Right cardiac atrium (tissue), 5 donors: ENCODE measurements at places on chromosomes 16 and 17.

DNA sequence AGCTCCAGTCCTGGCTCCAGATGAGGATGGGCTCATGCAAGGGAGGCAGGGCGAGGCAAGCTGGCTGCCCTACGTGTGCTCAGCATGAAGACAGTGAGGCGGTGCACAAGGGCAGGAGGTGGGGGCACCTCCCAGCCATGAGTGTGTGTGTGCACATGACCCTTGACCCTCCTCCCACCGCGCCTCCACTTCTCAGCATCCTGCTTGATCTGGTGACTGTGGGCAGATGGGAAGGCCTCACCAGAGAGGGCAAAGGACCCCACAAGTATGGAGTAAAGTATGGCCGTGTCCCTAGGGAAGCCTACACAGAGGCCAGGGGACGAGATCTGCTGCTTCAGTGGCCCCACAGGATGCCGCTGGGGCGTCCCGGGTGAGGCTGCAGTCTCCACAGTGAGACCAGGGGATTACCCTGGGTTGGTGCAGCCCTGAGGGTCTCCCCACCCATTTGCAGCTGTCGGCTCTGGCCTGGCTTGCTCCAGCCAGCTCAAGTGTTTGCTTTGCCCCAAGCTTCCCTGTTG is 7.9 kb upstream of the RNF222 start:
- no peak for DNase-seq

- no peak for DNase-seq
Measured at GRCh38 chr17:4722678-4723240, 8.5 kb upstream of the MED11 start.

DNA sequence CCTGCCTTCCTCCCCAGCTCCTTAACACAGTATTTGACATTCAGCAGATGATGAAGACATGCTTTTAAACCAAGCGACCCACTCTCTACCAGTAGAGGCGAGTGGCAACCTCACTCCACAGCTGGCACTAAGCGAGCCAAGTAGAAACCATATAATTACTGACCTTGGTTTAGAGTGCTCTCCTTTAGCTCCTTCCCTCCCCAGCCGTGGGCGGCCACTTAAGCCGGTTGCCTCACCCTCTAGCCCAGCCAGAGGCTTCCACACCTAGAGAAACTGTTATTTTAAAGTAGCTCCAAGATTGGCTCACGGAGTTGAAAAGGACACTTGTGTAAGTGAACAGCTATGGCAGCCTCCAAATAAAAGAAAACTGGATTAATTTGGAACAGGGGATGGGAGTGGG is 109.1 kb upstream of the CRHR1 start:
- no peak for DNase-seq

DNA sequence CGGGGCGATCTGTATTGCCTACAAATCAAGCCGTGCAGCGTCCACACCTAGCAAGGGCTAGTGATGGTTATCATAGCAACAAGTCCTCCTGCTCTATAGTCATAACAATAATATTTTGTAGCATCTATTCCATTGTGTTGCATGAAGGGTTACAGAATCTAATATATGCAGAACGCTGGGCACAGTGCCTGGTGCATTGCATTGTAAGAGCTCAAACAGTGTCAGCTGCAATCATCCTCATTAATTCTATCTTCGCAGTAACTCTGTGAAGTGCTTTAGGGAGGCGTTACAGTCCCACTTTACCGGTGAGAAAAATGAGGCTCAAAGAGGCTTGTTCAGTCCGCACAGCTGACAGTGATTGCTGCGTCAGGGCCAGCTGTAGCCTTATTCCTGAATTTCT is 149.4 kb downstream of the RBFOX1 start:
- no peak for DNase-seq

DNA sequence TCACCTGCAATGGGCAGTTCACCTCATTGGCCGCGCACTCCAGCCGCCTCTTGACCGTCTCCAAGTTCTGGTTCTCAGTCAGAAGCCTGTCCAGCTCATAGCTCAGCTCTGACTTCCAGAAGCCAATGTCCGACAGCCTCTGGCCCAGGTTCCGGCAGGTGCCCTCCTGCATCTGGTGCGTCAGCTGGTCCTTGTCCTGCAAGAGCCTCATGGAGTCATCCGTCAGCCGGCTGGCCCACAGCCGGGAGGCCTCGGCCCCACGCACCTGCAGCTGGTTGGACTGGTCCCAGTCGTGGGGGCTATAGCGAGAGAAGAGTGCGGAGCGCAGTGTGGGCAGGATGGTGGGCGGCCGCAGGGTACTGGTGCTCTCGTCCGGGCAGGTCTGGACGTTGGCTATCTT is 424 bp downstream of the TEKT5 start:
- DNase-seq = no peak

DNA sequence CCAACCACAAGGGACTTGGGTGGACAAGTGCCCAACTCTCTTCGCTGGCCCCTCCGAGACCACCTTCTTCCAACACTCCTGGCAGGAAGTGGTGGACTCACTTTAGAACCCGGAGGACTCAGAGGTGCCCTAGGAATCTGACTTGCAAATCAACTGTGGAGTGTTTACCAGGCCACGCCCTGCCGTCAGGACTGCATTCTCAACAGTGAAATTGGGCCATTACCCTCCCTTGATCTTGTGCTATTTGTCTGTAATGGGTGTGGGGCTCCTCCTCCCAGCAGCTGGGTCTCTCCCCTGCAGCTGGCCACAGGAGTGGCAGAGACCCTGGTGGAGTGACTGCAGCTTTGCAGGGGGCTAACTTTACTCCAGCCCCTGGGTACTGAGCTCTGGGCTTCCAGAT is 212.2 kb upstream of the RPL38 start:
- no peak for DNase-seq

DNA sequence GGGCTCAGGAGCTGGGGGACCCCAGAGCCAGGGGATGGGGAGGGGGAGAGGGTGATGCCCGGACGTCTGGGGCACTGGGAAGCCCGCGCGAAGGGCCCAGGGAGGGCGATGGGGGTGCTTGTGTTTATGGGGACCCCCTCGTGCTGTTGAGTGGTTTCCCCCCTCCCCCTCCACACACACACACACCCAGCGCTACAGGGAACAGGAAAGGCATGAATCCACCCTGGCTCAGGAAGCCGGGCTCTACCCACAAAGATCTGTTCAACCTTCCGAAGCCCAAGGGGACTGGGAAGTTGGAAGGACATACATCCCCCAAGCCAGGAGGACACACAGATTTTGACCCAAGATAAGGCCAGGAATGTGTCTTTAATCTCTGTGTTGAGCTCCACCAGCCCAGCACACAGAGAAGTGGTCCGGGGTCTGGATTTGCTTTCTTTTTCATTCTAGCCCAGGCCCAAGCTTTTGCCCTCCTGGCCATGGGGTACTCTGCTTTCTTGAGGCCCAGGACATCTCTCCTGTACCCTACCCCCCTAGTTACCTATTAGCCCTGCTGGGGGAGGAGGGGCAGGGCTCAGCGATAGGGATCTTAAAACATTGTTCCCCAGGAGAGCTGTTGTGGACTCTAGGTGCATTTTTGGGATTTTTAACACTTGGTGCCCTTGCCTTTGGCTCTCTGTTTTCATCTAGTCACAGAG is 1.2 kb downstream of the UBALD2 start:
- peak; percentile 41 for DNase-seq

GRCh38 chr17:70037498-70037897 is 37.5 kb upstream of the KCNJ16 start:
- DNase-seq = no peak

GRCh38 chr17:45936610-45937009 is 42.3 kb downstream of the MAPT start:
- no peak for DNase-seq

DNA sequence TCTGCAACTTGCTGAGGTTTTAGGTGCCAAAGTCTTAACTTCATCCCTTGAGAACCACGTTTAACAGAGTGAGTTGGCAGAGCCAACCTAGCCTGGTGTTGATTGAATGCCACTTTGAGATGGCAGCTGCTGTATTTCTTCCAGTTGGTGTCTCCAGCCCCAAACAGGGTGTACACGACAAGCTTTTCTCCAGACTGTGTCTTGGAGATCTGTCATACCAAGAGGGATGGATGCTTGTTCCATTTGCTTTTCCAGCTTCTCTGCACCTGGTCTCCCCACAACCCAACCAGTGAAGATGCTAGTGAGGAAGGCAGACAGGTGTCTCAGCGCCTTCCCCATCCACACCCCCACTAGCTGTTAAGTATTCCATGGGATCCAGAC is 141.1 kb upstream of the HS3ST2 start:
- DNase-seq = no peak

- DNase-seq = no peak
Measured at GRCh38 chr16:28558456-28558855, 4.7 kb downstream of the SGF29 start.

- DNase-seq = peak; percentile 91
Measured at GRCh38 chr17:4940555-4941318, 669 bp downstream of the RNF167 start.

- DNase-seq = no peak
Measured at GRCh38 chr16:1324286-1324826, 9.1 kb upstream of the BAIAP3 start.

GRCh38 chr16:3008690-3009037 is 4.1 kb upstream of the CLDN9 start:
- no peak for DNase-seq

- DNase-seq = no peak
Measured at GRCh38 chr17:52143542-52143941, 15.0 kb downstream of the CA10 start.

DNA sequence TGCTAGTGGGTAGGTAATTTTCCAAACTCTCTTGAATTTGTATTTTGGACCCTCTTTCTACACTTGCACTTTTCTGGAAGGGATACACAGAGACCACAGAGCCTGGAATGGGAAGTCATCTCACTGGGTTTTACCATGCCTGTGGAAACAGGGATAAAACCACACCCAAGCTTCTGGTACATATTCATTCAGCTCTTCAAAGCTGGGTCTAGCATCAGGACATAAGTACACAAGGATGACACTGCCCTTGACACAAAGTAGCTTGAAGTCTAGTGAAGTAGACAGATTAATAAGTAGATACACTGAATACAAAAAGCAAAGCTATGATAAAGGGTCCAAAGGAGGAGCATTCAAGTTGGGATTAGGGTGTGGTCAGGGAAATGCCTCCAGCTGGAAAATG is 118.2 kb downstream of the CDH11 start:
- no peak for DNase-seq

GRCh38 chr17:27511168-27511883 is 55.1 kb downstream of the KSR1 start:
- no peak for DNase-seq

- DNase-seq = no peak
Measured at GRCh38 chr17:31488264-31488981, 96.9 kb downstream of the RAB11FIP4 start.

GRCh38 chr17:61307905-61308886 is 91.4 kb upstream of the TBX2 start:
- DNase-seq = no peak

DNA sequence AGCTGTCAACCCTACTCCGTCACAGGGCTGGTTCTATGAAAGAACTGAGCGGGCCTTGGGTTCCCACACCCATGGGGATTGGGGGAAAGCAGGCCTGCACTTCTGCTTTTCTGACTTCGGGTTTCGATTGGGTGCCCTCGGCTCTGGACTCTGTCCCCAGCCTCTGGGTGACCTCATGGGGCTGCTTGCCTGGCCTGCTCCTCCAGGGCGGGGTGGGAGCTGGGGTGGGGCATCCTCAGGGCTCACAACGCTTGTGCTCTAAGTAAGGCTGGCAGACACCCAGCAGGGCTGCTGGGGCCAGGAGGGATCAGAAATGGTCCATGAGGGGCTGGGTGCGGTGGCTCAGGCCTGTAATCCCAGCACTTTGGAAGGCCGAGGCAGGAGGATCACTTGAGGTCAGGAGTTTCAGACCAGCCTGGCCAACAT is 19.2 kb downstream of the ARHGAP27 start:
- DNase-seq = peak; percentile 88

GRCh38 chr17:15464231-15464985 is 3.0 kb downstream of the CDRT4 start:
- DNase-seq = no peak

DNA sequence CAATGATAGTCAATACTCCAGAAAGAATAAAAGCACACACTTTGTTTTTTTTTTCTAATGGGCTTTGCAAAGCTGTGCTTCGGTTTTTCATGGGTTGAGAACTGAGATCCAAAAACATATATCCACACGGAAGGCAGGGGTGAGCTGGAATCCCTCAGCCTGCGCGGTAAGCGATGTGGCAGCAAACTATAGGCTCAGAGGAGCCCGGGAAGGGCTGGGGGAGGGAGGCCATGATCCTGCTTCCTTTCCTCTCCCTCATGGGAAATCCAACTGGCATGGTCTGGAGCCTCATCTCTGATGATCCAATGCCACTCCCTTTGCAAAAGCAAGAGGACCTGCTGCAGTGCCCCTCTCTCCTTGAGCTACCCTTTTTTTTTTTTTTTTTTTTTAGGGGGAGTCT is 8.2 kb downstream of the RBFOX3 start:
- no peak for DNase-seq

- no peak for DNase-seq
Measured at GRCh38 chr17:60154616-60155426, 5.0 kb downstream of the CA4 start.

DNA sequence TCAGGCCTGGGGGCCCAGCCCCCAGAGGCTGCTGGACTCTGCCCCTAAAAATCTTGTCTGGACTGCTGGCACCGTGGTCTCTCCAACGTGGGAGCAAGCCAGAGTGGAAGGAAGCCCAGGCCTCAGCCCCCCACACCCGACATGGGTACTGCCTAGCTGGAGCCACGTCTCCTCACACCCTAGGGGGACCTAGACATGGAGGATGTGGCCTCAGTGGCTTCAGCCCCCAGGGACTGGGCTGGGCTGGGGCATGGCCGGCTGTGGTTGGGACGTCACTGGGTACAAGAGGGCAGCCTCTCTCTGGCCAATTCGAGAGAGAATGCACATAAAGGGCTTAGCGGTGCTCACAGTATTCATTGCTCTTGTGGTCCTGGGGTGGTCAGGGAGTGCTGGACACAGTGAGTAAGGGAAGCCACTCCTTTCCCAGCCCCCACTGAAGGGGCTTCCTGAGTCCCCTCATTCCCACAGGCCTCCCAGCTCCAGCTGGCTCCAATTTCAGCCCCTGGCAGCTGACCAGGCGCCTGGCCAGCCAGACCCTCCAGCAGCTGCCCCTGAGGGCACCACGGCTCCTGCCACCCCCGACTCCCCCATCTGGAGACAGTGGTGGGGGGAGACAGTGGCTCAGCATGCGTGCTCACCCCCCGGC is 1.1 kb downstream of the CDH15 start:
- no peak for DNase-seq

DNA sequence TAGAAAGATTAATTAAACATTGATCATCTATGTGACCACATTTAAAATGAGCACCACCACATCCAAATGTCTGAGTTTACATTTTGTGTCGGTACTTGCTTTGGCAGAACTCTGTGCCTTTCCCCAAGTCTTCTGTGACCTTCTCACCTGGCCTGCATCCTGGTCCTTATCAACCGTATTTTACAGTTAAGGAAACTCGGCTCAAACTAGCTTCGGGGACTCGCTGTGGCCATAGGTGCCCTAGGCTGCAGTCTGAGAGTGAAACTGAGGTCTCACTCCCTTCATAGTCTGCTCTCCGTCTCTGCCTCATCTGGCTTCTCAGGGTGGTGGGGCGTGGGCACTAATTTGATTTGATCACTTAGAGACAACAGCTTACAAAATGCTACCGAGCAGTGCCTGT is 555.5 kb downstream of the WWOX start:
- DNase-seq = no peak

- no peak for DNase-seq
Measured at GRCh38 chr16:1156055-1156982, 3.4 kb downstream of the CACNA1H start.

GRCh38 chr16:49473131-49473530 is 99.5 kb downstream of the C16orf78 start:
- no peak for DNase-seq

- no peak for DNase-seq
Measured at GRCh38 chr17:79771276-79771675, 6.7 kb upstream of the CBX2 start.
